AML-193 (cell line): ENCODE measurements at places on chromosomes 13 and 19.

GRCh38 chr19:48970139-48970766 lies 5.1 kb downstream of the FTL start:
- no peak for DNase-seq

DNA sequence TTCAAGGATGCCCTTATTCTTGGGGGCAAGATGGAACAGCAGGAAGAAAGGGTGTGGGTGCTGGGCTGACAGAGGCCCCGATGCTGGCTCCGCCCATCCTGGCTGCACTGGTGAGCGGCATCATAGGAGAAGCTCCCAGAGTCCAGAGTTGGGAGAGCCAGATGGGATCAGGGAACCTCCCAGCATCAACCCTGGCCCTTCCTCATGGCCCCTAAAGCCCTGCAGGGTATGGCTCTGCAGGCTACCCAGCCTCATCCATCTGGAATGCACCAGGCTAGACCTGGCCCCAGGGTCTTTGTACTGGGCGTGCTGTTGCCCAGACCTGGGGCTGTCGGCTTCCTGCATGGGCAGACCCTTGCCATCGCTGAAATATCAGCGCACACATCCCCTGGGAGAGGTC lies 7.9 kb upstream of the ELL start:
- no peak for DNase-seq

DNA sequence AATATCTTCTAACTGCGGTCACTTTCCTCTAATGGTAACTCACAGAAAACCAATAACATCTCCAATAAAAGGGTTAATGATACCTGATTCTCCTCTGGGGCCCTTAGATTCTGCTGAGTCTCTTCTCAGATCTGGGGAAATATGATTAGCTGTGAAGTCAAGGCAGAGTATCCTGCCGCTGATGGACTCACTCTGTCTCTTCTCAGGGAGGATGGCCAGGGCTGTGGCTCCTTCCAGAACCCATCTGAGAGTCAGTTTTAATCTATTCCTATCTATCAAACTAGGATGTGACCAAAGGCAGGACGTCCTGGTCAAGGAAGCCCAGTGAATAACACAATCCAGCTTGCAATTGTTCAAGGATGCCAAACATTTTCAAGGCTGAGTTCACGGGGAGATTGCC lies 109.8 kb downstream of the SLC10A2 start:
- DNase-seq: no peak

- no peak for DNase-seq
These were observed 402.5 kb upstream of the HTR2A start for GRCh38 chr13:47299304-47299703.

GRCh38 chr13:79237981-79238380 lies 168.1 kb downstream of the RBM26 start:
- DNase-seq: no peak

- DNase-seq: peak; percentile 38
These were observed 42.2 kb upstream of the FLT1 start for GRCh38 chr13:28537171-28537570.

- DNase-seq: no peak
These were observed 462.7 kb upstream of the ZNF507 start for GRCh38 chr19:31882709-31883108.

GRCh38 chr13:38685974-38686576 lies 802 bp upstream of the FREM2 start:
- no peak for DNase-seq

DNA sequence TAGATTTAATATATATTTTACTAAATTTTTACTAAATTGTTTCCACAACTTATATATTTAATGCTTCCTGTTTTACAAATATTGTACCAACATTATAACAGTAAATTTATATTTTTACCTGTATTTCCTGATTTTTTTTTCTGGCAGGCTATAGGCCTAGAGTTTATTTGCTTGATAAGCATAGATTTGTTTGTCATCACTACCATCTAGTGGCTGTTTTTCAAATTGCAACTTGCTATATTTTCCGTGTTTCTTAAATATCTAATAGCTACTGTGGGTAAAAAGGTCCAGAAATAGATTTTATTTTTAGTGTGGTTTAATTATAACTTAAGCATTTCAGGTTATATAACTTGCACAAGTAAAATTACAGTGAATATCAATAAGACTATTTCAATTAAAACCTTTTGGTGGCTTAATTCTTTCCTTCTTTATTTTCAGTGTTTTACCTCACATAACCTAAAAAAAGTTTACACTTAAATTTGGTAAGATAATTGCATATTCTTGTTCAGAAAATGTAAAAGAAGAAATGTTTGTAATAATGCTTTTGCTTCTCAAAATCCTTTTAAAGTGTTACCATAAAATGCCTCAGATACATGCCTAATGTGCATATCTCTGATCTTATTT lies 60.6 kb downstream of the NDFIP2 start:
- DNase-seq: peak; percentile 78

DNA sequence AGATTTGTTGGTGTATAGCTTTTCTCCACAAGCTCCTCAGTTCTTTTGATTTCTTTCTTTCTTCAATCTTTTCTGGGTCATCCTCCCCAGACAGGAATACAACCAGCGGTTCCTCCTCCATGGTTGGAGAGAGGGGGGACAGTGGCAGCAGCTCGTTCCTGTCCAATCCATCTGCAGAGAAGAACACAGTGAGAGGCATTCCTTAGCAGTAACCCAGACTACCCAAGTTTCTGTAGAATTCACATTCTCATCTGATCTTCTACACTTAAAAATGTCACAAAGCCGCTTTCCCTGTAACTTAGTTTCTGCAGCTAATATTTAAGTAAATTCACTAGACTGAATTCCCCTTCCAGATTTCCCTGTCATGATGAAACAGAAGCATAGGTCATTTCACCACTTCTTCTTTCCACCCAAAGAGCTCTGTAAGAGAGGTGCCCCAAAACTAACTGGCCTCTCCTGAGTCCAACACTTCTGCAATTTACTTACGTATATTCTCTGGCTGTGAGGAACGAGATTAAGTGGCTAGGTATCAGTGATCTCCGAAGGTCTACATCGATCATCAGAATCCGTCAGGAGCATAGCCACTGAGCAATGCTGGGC lies 171.9 kb downstream of the TBC1D4 start:
- DNase-seq: peak; percentile 50
